ENCODE measurements at places on chromosomes 11 and 22.

- DNase-seq: no peak
Measured at GRCh38 chr11:127203490-127203889, 202.9 kb upstream of the KIRREL3 start.

- DNase-seq: no peak
Measured at GRCh38 chr11:122491509-122491908, 164.0 kb upstream of the UBASH3B start.

DNA sequence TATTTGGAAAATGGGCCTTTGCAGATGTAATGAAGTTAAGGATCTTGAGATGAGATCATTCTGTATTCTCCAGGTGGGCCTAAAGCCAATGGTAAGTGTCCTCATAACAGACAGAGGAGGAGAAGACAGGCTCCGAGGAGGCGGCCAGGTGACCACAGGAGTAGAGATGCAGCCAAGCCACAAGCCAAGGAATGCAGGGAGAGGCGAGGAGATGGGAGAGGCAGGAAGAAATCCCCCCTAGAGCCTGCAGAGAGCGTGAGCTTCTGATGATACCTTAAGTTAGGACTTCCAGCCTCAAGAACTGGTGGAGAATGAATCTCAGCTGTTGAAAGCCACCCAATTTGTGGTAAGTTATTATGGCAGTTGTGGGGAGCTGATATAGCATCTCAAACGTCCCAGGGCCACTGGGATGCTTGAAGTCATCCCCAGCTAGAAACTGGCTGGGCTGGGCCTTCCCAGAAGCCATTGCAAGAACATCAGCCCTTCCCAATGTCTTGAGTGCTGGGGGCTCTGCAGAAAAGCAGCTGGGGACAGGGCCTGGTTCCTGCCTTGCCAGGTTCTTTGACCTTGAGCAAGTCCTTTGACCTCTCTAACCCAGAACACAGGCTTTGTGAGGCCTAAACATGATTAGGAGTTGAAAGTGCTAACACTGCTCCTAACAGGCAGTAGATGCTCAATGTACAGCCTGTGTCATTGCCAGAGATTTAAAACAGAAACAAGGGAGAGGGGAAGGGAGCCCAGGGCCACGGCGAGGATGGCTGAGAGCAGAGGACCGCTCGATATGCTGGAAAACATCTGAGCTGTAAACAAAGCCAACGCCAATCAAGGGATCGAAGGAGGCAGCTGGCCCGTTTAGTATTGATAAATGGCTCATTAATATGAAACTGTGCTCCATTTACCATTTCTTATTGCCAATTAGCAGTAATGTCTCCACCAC, 632.3 kb downstream of the TBC1D22A start:
- no peak for DNase-seq

DNA sequence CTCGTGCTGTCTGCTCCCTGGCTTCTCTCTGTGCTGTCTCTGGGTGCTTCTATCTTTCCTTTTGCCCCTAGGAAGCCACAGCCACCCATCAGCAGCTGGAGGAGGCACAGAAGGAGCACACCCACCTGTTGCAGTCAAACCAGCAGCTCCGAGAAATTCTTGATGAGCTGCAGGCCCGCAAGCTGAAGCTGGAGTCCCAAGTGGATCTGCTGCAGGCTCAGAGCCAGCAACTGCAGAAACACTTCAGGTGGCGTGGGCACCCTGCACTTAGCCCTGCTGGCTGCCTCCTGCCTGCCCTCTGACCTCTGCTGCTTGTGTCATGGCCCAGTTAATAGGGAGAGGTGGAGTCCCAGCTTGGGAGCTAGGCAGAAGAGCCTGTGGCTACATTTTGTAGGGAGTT, 67.8 kb downstream of the CEP164 start:
- no peak for DNase-seq

DNA sequence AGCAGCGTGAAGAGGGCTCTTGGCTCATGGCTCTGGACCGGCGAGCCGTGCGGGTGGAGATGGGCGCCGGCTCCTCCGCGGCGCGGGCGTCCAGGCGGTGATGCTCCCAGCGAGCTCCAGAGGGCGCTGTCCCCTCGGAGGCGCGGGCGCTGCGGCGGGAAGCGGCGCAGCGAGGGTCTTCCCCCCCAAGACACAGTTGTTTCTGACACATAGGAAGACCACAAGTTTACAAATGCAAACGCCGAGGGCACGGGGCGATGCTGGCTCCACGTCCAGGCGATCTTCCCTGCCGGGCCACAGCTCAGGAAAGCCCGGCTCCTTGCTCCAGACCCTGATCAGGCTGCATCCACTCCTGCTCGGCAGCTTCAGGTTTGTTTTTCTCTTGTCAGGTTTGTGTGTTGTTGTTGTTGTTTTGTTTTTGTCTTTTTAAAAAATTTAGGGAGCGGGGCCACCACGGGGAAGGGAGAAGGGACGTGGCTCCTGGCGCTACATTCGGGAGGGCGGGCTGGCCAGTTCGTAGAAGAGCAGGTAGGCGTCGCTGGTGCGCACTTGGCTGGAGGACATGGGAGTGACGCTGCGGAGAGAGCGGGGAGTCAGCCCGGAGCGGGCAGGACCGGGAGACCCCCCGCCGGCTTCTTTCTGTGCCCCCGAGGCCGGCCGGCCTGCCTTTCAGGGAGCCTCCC, 10.0 kb upstream of the MFRP start:
- DNase-seq: peak; percentile 44

GRCh38 chr11:109733245-109733644, 311.3 kb downstream of the C11orf87 start:
- no peak for DNase-seq

GRCh38 chr11:44308923-44309477, 939 bp downstream of the ALX4 start:
- DNase-seq: no peak

GRCh38 chr11:90845126-90845525, 622.3 kb upstream of the CHORDC1 start:
- DNase-seq: no peak

DNA sequence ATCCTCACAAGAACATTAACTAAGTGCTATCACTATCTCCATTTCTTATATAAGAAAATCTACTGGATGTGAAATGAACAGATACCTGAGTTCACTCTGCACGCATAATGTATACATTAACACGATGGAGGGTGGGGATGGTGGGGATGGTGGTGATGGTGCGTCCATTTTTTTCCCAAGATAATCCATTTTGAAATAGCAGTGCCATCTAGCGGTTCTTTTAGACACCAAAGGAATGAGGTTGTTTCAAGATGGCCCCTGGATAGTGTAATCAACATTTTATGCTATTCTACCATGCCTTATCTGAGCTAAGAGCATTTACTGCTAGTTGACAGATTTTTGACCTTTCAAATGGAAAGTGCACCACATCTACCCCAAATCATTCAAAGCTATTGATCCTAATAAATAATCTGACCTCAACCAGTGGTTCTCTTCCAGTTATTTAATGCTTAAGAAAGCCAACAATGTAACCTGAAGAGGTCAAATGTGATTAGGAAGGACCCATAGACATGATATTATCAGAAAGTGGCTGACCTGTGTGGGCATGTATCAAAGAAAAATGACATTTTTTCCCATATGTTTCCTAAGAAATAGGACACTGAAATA, 714.7 kb upstream of the TENM4 start:
- no peak for DNase-seq

DNA sequence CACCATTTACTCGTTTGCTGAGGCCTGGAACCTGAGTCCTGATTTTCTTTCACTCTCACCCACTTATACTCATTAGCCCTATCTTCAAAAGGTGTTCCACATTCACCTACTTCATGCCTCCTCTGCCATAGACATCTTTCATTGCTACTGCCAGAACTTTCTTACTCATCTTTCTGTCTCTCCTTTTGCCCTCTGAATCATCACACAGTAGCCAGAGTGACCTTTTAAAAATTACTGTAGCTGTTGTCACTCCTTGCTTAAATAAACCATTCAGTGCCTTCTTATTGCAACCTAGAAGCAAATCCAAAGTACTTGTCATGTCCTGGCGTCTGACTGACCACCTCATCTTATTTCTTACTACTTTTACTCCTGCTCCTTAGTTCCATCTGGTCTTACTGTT, 38.2 kb downstream of the ATXN10 start:
- DNase-seq: no peak

DNA sequence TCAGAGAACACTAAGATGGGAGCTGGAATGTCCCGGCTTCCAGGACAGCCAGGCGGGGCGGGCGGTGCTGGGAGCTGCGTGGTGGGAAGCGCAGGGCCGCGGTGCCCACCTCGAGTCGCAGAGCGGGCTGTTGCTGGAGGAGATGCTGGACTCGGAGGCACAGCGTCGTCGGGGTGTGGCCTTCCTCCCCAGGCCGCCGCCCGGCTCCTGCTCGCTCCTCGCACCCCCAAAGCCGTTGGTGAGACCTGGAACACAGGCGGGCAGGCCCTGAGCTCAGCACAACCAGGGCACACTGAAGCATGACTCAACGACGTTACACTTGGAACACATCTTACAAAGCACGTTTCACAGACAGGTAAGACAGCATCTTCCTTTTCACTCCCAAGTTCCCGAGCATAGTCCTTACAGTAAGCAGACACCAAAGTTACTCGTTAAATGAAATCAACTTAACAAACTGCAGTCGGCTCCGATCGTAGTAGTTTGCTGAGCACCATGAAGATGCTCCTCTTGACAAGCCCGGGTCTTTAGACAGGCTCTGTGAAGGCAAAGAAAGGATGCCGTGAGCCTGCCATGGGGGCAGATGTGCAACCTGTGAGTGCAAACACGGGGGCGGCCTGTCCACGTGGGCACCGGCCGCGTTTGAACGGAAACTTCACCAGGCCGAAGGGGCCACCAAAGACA, 50.0 kb downstream of the BRD1 start:
- DNase-seq: no peak

GRCh38 chr11:122234780-122235179, 118.8 kb upstream of the BLID start:
- no peak for DNase-seq

DNA sequence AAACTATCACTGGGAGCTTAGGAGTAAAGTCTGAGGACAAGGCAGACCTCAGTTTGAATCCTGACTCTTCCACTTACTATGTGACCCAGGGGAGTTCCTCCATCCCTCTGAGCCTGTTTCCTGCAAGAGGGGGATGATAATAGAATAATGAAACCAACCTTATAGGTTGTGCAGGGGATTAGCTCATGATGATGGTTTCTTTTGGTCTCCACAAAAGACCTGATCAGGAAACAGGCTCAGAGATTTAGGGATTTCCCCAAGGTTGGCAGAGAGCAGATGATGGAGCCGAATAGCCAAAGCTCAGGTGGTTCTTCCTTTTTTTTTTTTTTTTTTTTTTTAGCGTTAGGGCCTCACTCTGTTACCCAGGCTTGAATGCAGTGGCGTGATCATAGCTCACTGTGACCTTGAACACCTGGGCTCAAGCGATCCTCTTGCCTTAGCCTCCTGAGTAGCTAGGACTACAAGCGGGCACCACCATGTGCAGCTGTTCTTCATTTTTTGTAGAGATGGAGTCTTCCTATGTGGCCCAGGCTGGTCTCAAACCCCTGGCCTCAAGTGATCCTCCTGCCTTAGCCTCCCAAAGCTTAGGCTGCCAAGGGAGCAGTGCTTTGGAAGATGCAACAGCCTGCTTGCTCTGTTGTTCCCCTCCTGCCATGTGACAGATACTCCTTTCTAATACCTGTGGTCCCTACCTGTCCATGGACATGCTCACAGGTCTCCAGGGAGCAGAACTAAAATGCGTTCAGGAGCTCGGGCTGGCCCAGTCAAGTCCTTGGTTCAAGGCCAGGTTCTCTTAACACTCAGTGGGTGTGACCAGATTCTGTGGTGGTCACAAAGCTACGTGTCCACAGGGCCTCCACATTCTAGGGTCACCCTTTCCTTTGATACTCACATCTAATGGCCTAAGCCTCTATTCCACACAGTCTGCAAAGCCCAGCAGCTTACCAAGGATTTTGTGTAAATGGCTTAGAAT, 22.3 kb downstream of the PATZ1 start:
- no peak for DNase-seq

DNA sequence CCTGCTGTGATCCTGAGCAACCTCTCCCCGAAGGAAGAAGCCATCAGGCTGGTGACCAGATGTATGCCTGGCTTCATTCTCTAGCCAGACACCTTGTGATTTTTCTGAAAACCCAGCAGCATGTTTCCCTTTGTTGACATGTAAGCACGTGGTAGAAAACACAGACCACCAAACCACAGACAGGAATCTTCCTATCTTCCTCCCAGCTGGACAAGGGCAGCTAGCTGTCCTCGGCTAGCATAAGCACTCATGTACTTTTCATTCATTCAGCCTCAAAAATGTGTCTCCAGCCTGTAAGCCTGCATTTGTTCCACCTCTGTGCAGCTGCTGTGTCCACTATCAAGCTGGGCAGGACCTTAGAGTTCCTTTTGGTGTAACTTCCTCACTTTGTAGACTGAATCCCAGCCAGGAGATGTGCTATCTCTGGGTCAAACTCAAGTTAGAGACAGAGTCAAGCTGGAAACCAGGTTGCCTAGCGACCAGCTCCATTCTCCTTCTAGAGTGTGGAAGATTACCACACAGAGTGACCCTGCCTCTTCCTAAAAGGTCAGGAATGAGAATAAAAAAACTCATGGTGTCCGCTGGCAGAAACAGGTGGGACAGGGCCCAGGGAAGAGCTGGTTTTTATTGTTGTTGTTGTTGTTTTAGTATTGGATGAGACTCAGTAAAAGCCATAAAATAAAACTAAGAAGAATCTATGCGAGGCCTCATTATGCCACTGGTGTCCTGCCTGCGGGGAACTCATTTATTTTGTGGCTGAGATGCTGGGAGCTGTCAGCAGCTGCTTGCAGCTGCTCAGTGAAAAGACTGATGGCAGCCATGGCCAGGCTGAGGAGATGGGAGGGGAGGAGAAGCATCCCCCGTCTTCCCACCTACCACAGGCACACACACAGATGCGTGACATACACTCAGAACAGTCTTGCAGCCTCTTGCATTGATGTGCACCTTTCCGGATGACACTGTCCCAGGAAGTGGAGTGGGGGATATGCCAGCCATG, 7.4 kb upstream of the CLMP start:
- DNase-seq: no peak

GRCh38 chr11:125948278-125949051, 2.6 kb downstream of the VSIG10L2 start:
- no peak for DNase-seq

DNA sequence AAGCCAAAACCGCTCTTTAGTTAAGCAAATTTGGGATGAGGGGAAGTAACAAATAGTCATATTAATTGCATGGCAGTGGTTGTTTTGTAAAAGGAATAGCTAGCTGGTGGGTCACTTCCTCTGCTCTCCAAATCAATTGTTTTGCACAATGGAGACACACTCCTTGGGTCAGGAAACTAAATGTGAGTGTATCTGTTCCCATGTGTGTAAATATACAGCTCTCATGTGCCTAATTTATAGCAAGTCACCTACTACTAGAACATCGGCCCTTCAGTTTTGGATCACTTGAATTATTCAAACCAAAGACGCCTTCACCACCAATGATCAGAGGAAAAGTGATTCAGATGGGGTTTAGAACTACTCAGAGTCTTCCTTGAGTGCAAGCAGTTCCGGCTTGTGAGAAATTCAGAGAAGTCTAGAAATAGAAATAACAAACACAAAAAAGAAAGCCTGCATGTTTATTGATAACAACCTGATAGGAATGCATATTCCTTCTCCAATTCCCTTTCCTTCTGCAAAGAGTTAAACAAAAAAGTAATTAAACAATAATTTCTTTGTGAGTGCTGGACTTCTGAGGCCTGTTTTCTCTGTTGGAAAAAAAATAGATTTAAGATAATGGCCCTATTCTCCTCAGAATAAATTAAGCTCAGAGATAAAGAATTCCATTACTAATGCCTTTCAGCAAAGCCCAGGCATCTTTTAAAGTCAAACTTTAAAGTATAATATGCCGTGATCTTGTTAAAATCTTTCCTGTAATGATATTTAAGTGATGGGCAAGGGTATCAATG, 100.4 kb downstream of the KIRREL3 start:
- no peak for DNase-seq

- DNase-seq: no peak
Measured at GRCh38 chr11:91023731-91024130, 800.9 kb upstream of the CHORDC1 start.

GRCh38 chr11:112770487-112770886, 190.7 kb upstream of the NCAM1 start:
- DNase-seq: no peak

Measured in activated CD4-positive, CD25-positive, alpha-beta regulatory T cell (primary cell).